ENCODE measurements at places on chromosomes 7 and 10.

- peak; percentile 41 for DNase-seq
Observed at GRCh38 chr10:63628526-63629362, 107.5 kb downstream of the REEP3 start.

GRCh38 chr7:28481091-28481926 is 69.0 kb downstream of the CREB5 start:
- DNase-seq, result no peak

- DNase-seq, result no peak
Observed at GRCh38 chr7:8363407-8364015, 69.9 kb upstream of the NXPH1 start.

DNA sequence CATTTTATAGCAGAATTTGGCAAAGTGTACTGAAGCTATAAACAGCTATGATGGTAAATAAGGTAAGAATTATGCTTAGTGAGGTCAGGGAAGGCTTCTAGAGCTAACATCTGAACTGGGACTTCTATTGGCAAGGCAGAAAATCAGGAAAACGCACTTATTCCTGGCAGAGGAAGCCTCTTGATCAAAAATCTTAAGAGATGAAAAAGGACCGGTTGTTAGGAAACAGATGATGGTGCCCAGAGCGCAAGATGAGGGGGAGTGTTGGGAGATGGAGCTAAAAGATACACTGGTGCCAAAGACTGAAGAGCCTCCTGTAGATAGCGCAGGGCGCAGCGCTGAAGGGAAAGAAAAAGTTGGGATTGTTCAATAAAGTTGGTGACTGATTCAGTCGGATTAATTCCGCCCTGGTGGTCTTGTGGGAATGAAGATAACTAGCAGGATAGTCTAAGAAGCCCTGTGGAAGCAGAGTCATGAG is 550 bp upstream of the CALU start:
- no peak for DNase-seq

GRCh38 chr7:29113384-29114102 is 32.8 kb downstream of the CPVL start:
- DNase-seq, result peak; percentile 32

DNA sequence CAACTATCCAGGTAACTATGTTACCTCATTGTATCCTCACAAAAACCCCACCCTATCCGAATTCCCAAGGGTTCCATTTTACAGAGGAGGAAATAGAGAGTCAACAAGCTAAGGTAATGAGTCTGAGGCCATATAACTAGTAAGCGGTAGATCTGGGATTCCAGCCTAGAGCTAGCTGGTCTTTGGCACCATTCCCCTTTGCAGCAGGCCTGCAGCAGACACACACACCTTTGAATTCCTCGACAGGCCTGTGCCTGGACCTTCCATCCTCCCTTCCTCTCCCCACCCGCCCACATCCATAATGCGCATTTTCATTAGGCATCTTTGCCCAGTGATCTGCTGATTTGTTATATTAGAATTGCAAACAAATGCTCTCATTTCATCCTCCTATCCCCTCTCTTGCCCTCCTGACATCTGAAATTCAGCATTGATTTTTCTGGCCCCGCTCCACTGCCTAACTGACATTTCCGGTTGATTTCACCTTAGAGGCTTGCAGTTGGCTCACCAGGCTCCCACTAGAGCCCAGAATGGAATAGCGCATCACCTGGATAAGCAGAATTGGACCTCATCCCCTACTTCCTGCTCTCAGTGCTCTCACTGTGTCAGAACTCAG is 129.5 kb downstream of the PLXNA4 start:
- no peak for DNase-seq

- DNase-seq, result no peak
Observed at GRCh38 chr7:24692592-24692991, 64.7 kb downstream of the GSDME start.

- DNase-seq, result no peak
Observed at GRCh38 chr7:74039337-74039736, 11.4 kb downstream of the ELN start.

DNA sequence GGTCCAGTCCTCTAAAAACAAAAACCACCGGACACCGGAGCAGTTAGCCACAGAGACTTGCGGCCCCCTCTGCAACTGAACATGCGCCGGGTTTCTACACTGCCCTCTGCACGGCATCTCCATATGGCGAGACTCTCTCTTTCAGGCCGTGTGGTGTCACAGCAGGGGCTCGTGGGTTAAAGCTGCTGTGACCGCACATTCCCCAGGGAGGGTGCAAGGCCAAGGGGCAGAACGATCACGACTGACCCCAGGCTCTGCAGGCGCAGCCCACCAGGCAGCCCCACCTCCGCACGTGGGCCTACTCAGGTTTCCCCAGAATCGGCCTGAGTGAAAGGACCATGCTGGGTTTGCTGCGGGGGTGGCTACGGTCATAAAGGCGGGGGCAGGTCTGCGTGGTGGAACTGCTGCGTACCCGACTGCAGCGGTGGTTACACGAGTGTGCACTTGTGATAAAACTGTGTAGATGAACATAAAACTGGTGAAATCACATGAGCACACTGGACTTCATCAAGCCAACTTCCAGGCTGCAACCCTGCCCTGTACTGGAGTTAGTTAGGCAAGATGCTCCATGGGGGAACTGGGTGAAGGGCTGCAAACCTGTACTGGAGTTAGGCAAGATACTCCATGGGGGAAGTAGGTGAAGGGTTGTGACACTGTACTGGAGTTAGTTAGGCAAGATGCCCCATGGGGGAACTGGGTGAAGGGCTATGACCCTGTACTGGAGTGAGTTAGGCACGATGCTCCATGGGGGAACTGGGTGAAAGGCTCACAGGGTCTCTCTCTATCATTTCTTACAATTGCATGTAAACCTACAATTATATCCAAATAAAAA is 81.4 kb upstream of the PPP2R2D start:
- DNase-seq, result no peak

DNA sequence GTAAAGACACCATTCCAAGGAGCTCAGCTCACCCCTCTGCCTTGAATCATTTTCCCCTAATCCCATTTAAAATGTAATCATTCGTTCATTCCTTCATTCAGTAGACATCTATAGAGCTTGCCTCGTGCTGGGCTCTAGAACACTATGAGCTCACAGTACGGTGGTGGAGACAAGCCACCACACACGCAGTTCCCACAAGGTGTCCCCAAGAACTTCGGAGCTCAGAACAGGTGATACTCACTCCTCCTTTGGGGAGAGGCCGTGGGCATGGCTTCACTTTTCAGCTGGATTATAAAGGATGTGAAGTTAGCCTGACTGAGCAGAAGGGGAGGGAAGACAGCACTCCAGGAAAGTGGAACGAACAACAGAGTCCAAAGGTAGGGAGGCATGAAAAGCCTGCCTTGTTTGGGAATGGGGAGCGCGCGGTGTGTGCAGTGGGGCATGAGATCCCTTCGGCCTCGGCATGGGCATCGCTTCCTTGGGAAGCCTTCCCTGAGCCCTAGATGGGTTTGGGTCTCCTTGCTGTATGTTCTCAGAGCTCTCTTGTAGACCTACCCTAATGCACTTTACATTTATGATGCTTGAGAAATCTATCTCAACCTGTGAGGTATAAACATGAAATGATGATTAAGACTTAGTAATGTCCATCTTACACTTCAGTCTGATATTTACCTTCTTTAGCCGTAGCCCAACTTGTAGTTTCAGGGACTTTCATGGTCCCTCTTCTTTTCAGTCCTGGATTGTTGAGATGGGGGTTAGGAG is 809 bp upstream of the OGA start:
- no peak for DNase-seq

DNA sequence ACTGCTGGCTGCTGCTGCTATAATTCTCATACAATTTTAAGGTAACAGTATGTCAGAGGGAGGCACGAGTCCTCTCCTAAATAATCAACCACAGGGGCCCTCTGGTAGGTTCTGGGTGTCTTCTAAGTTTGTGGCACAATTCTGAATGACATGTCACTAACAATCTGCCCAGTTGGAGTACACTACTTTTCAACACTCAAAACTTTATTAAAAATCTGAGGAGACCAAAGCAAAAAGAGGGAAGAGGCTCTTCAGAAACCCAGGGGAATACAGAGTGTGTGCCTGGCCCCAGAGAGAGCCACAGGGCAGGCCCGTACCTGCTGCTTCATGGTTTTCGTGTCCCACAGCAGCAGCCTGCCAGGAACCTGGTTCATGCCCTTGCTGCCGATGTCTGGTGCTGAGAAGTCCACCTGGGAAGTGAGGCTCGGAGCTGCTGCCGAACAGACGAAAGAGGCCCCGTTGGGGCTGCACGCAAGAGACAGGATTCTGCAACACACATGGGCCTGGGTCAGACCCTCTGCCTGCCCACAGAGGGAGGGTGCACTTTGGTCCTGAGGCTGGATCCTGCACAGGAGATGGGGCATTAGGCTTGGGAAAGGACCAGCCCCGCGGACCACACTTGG is 18.3 kb downstream of the WDR91 start:
- no peak for DNase-seq

- DNase-seq, result no peak
Observed at GRCh38 chr7:70456719-70457118, 675.2 kb upstream of the GALNT17 start.
